CD4-positive, alpha-beta T cell treated with Interleukin-1 beta for 1 hour (primary cell): ENCODE measurements at places on chromosomes 6 and 20.
A peak's percentile ranks its signal among the peaks of the same experiment; 100 is the strongest.

- no peak for DNase-seq
Observed at GRCh38 chr20:38973645-38974044, 11.5 kb downstream of the DHX35 start.

DNA sequence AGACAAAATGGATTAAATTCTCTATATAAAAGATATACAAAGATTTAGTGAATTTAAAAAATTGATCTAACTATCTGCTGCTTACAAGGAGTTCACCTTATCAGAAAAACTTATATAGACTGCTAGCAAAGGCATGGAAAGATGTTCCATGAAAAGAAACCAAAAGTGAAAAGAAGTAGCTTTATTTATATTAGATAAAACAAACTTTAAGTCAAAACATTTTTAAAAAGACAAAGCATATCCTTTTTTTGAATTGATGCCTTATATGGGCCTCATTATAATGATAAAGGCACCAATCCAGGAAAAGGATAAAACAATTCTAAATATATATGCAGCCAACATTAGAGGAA is 334.2 kb downstream of the MEI4 start:
- DNase-seq = no peak

GRCh38 chr20:62515280-62515679 is 39.5 kb upstream of the GATA5 start:
- no peak for DNase-seq

GRCh38 chr6:166957805-166958076 is 1.4 kb upstream of the RNASET2 start:
- no peak for DNase-seq

- DNase-seq = no peak
Observed at GRCh38 chr20:56778765-56779195, 149.7 kb downstream of the TFAP2C start.

DNA sequence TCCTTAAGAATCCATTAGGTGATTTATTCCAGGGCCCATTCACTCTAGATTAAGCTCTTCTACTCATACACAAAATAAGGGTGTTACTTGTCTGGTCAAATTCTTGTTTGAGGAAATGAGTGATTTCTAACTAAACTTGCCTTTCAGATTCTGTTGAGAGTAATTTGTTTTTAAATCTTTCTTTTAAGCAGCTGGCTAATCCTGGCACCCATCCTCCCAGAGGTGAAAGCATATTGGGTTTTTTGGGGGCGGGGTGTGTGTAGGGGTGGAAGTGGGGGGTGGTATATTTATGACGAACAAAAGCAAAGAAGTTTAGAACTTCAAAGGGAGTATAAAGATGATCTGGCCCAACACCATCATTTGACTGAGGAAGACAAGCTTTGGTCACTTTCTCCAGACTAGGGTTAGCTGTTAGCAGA is 94.7 kb downstream of the RTN4IP1 start:
- no peak for DNase-seq

- no peak for DNase-seq
Observed at GRCh38 chr20:16209357-16209756, 363.9 kb downstream of the KIF16B start.

DNA sequence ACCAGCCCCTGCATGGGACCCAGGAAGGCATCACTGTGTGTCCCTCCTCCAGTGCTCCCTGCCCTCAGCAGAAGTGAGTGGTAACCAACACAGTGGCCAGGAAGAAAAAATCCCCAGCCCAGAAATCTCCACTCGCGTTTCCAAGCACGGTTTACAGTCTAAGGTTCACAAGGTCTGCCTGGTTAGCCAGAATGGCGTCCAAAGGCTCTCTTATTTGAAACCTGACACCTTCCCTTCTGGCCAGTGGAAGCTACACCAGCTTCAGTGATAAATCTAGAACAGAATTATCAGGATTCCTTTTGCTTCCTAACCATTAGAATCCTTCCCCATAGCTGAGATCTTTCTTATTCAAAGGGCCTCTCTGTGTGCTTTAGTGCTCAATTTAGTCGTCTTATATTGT is 9.2 kb downstream of the LY86 start:
- no peak for DNase-seq

- peak; percentile 50 for DNase-seq
Observed at GRCh38 chr6:36114798-36115408, 15.4 kb upstream of the MAPK13 start.
